ENCODE measurements at places on chromosomes 1 and 21.

GRCh38 chr1:14034506-14034905 is 334.5 kb downstream of the PRDM2 start:
- DNase-seq = no peak

DNA sequence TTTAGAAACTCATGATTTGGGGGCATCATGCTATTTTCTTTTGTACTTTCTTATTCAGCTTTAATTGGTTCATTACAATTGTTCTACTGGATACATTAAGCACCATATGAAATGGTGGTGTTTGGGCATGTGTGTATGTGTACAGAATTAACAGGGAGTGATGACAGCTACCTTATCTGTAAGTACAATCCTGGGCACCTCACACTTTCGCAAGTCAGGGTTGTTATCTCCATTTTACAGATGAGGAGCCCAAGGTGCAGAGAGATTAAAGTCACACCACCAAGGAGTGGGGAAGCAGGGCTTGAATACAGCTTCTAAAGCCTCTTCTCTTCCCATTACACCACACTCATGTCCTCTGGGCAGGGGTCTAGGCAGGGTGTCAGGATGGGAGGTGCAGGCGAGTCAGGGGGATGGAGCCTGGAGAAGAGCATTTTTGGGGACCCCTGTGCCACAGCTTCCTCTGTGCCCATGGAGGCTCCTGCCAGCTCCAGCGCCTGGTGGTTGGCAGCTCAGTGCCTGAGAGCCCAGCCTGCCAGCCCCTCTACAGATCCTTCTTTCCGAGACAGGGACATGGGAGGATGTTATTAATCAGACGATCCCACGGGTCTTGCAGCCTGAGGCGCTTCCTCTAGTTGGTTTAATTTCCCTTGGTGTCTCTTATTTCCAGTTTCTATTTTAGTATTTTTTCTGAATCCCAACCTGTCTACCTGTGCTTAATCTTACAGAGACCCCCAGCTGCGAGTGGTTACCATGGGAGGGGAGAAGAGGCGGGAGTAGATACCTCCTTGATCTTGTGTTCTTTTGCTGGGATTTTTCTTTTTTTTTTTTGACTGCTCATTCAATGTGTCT is 126.2 kb upstream of the CD34 start:
- DNase-seq = no peak

- no peak for DNase-seq
Measured at GRCh38 chr1:119772298-119772697, 3.6 kb upstream of the HMGCS2 start.

DNA sequence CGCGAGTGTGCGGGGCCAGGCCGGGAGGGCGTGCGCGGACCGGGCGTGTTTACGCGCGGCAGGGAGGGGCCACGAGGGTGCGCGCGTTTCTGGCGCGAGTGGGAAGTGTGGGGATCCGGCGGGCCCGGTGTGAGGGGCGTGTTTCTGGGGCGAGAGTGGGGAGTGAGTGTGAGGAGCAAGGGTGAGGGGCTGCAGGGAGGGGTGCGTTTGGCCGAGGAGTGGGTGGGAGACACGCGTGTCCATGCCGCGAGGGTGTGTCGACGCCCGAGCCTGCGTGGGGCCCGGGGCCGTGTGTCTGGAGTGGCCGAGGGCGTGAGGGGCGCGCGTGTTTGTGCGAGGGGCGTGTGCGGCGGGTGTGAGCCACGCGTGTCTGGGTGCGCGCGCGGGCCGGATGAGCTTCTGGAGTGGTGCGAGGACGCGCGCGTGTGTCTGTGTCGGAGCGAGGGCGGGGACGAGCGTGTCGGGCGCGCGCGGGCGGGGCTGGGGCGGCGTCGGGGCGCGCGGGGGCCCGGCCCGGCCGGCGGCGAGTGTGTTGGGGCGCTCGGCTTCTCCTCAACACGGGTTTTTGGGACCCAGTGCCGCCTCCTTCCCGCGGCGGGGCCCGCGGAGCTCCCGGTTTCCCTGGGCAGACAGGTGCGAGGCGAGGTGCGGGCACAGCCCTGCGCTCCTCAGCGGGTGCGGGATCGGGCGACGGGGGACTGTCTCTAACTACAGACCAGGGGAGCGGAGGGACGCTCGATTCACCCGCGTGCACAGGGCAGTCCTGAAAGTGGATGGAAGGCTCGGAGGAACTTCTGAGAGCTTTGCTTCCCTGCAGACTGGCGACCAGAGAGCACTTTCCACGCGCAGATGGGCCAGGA is 65.8 kb upstream of the VAMP3 start:
- DNase-seq = no peak

DNA sequence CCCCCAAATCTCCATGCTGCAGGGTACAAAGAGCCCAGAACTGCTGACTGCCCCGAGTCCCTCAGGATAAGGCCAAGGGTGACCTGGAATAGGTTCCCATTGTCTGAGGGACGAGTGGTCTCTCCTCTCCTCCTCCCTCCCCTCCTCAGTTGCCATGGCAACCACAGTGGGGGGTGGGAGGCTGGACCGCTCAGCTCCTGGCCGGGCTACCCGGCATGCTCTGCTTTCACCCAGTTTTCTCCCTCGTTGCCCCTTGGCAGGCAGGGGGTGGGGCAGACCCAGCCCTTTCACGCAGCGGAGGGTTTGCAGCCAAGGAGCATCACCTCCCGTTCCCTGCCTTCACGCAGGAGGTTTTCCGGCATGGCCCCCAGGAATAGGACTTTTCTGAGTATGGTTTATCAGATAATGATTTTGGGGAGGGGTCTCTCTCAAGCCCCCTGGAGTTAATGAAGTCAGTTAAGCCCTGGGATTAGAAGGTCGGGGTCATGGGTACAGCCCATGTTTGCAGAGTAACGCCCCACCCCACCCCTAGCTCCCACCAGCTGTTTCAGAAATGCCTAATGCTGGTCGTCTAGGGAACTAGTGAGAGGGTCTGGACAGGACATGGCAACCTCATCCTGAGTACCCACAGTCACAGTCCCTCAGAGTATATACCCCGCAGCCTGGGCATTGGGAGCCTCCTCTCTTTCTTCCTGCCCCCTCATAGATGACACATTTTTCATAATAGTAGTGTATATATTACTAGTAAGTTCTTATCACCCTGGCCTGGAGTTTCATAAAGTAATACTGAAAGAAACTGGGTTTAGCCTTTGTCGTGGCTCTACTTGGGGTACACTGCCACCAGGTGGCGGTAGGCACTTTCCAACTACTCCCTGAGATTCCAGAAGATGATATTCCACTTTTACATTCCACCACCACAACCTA is 20.7 kb downstream of the C1QB start:
- peak; percentile 84 for DNase-seq

DNA sequence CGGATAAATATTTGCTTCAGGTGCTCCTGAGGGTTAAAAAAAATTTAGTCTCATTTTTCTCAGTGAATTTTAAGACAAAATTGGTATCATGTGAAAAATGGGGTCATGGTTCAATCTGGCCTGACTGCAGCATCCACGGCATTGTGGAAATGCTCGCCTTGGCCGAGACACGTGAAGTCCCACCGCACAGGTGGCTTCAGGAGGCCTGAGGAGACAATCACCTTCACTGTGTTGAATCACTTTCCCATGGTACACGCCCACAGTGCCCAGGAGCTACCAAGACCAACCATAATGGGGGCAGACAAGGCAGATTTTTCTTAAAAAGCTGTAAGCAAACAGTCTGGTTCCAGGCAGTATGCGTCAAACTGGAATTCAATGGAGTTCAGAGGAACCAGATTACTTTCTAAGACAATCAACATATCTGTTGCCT is 11.0 kb upstream of the CPLANE2 start:
- no peak for DNase-seq

- no peak for DNase-seq
Measured at GRCh38 chr1:199786695-199787094, 240.8 kb upstream of the NR5A2 start.

DNA sequence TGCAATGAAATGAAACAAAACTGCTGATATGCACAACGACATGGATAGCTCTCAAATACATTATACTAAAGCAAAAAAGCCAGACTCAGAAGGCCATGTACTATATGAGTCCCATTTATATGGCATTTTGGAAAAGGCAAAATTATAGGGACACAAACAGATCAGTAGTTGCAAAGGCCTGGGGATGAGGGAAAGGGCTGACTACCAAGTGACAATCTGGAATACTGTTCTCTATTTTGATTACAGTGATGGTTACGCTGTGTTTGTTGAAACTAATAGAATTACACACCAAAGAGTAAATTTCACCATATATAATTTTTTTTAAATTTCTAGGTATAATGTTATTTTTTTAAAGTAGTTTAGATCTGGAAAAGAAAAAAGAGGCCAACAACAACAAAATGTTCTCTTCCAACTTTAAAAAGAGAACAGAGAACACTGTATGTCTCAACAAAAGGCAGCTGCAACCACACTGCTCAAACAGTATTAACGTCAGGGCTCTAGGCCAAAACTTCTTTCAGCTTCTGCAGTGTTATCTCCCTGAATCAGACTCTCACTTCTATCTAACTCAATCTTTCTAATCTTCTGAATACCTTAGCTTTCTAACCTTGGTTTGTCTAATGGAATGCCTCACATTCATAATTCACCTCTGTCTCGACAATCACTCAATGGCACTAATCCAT is 75.8 kb downstream of the FOXJ3 start:
- DNase-seq = peak; percentile 86

GRCh38 chr1:78318011-78318410 is 172.8 kb upstream of the PTGFR start:
- DNase-seq = no peak

- peak; percentile 18 for DNase-seq
Measured at GRCh38 chr1:183674339-183674738, 21.2 kb upstream of the APOBEC4 start.

- DNase-seq = peak; percentile 83
Measured at GRCh38 chr1:94602316-94602715, 60.8 kb upstream of the F3 start.

- DNase-seq = no peak
Measured at GRCh38 chr1:91054780-91055481, 33.1 kb upstream of the ZNF644 start.

GRCh38 chr1:231576804-231577718 is 48.6 kb downstream of the TSNAX start:
- no peak for DNase-seq

- peak; percentile 74 for DNase-seq
Measured at GRCh38 chr1:174998569-174999215, 1.1 kb upstream of the CACYBP start.

- DNase-seq = no peak
Measured at GRCh38 chr1:16128338-16128741, 27.5 kb downstream of the EPHA2 start.

DNA sequence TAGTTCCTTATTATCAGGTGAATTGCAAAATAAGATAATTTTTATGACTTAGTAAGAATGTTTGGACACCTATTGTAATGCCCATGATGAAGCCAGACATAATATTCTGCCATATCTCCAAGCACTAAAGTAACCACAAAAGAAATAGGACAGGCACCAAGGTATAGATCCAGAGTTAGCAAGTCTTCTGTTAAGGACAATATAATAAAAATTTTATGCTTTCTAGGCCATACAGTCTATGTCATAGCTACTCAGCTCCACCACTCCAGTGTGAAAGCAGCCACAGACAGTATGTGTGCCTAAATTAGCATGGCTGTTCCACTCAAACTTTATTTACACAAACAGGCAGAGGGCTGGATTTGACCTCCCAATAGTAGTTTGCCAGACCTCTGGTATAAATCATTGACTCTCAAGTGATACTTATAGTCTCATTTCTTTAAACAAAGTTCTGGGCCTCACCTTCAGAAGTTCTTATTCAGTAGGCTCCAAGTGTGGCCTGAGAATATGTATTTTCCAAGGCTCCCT is 88.3 kb downstream of the SCMH1 start:
- no peak for DNase-seq

GRCh38 chr1:201619513-201619912 is 80.6 kb downstream of the NAV1 start:
- no peak for DNase-seq

GRCh38 chr1:157274698-157275534 is 136.7 kb upstream of the ETV3 start:
- DNase-seq = peak; percentile 16

DNA sequence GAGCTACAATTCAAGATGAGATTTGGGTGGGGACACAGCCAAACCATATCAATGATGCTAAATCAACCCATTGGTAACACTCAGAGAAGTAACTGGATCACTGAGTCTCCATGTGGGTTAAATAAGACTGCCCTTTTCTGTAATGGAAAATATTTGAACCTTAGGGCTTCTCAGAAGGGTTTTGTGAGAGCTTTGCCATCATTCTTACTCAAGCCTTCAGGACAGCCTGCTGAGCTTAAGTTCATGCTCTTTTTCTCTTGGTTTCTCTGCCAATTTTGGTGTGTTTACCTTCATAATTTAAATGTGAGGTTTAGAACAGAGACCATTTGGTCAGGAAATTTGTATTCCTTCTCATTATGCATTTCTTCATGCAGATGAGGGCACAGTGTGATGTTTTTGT is 74.7 kb downstream of the DISC1 start:
- DNase-seq = peak; percentile 81

DNA sequence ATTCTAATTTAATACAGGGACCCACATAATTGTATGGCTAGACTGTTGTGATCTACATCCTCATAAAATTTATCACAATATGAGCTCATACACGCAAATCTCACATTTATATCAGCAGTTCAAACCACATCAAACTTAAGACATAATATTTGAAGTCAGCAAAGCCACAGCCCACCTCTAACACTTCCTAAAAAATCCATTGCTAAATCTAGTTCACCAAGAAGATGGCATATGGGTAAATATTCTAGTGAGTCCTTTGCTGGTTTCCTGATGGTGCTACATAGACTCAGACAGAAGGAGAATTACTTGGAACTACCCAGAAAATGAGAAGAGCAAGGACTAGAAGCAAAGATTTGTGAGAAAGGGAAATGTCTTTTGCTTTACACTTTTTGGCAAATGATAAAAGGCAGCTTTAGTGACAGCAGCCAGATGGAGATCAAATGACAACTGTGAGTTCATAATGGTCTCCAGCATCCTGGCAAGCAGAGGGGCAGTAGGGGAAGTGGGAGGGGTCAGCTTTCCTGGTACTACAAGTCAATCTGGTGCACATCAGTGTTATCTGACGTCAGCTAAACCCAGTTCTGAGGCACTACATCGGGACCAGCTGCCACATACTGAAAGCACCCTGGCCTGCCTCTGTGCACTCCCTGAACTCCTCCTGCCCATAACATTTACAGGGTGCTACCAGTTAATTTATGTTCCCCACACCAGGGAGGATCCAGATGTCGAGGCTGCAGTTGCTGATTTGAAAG is 10.6 kb upstream of the GADD45A start:
- DNase-seq = no peak

DNA sequence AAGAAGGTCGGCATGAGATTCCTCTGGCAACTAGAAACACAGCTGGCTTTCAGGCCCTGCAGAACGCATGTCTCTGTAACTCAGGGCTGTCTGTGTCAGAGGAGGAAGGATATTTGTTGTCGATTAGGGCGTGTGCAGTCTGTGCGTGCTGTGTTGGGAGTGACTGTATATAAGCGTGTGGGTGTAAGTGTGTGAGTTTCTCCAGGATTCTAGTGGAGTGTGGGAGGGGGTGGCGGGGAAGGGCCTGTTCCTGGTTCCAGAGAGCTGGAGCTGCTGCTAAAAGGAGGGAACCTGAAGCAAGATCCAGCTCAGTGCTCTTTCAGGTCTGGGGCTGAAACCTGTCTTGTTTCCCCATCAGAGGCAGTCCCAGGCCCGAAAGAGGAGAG is 74.3 kb downstream of the SLC16A1 start:
- no peak for DNase-seq

Data from choroid plexus epithelial cell (primary cell).